Caki2 (cell line): ENCODE measurements at places on chromosomes 13 and 19.
A peak's percentile ranks its signal among the peaks of the same experiment; 100 is the strongest.

DNA sequence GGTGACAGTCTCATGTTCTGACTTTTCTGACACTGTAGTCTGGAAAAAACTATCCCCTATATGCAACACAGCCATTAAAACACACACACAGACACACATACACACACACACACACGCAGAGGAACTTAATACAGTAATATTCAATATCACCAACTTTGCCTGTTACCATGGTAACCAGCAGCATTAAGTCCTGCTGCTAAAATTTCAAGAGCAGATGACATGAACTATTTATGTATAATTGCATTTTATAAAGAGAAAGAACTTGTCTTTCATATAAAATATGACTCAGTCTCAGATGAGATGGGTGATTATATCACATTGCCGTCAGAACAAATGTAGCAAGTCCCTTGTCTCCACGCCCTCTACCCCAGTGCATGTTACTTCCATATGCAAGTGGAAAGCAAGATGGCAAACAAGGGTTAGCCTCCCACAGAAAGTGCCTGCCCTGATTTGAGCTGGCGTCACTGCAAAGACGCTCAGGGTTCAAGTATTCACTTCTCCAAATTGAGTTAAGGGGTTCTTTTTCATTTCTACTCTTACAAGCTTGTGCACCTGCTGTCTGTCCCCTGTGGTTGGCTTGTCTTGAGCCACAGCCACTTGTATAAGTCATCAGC, 576.8 kb downstream of the UQCRFS1 start:
- DNase-seq = no peak

DNA sequence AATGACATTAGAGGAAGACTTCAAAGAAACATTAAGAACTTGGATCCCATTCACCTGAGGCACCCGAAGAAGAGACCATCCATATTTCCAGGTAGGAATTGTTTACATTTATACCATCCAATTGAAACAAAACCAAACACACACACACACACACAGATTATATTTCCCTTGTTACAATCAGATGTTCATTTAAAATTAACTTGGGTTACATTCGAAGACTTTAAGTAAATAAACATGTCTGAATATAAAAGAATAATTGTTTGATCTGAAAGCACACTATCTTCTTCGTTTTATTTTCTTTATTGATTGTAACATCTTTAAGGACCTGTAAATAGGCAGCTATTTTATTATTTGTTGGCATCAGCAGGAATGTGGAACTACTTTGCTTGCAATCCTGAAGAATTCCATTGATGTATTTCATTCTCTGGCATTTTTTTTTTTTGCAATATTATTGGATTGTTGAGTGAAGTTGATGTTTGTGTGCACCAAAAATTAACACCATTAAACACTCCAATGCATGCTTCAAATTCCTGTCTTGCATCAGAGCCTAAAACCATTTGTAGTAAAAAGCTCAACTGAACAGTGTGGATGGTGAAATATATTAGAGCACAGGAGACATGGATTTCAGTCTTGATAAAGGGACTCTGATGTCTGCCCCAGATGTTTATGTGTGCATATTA, 85.3 kb upstream of the FRY start:
- peak; percentile 20 for DNase-seq

- no peak for DNase-seq
These were observed 35.6 kb upstream of the ZNF507 start for GRCh38 chr19:32309711-32310390.

- peak; percentile 46 for DNase-seq
These were observed 2.3 kb downstream of the SLC5A5 start for GRCh38 chr19:17873786-17874757.

GRCh38 chr13:100484702-100485101, 103.9 kb downstream of the GGACT start:
- no peak for DNase-seq

DNA sequence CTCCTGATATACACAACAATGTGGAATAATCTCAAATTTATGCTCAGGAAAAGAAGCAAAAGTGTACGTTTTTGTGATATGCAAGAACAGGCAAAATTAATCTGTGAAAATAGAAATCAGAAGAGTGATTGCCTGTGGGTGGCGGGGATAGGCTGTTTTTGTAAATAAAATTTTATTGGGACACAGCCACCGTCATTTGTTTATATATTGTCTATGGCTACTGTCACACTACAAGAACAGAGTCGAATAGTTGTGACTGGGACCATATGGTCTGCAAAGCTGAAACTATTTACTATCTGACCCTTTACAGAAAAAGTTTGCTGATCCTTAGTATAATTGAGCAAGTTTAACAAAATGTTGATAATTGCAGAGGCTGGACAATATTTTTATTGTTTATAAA, 269.5 kb upstream of the HTR2A start:
- DNase-seq = no peak

DNA sequence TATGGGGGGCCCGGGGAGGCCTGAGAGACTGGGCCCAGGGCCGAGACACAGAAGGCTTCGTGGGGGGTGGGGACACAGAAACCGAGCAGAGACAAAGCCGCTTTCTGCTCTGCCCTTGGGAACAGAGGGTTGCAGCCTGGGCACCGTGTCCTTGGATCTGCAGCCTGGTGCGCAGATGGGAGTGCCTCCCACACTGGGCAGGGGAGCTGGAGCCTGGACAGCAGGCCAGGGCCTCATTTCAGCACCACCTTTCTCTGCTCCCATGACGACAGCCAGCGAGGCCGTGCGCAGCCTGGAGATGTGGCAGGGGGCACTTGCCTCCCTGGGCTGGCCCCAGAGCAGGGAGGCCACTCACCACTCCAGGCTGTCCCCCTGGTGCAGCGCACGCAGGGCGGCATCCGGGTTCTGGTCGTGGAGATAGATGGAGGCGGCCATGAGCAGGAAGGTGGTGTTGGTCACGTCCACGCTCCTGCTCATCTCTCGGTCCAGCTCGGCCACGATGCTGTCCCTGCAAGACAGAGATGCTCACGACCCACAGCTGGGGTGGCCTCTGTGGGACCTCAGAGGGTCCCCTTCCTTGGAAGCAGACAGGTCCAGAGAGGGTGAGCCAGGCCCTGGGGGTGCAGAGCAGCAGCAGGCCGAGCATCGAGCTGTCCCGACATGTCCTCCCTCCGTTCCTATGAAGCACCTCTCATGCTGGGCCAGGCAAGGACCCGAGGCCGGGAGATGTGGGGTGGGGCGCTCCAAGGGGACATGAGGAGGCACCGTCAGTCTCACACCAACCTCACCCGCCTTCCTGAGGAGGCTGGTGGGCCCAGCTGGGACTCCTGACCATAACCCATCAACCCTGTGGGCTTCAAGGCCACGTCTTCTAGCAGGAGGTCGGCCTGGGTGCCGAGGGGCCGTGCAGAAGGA, 10.9 kb upstream of the CERS1 start:
- DNase-seq = no peak

DNA sequence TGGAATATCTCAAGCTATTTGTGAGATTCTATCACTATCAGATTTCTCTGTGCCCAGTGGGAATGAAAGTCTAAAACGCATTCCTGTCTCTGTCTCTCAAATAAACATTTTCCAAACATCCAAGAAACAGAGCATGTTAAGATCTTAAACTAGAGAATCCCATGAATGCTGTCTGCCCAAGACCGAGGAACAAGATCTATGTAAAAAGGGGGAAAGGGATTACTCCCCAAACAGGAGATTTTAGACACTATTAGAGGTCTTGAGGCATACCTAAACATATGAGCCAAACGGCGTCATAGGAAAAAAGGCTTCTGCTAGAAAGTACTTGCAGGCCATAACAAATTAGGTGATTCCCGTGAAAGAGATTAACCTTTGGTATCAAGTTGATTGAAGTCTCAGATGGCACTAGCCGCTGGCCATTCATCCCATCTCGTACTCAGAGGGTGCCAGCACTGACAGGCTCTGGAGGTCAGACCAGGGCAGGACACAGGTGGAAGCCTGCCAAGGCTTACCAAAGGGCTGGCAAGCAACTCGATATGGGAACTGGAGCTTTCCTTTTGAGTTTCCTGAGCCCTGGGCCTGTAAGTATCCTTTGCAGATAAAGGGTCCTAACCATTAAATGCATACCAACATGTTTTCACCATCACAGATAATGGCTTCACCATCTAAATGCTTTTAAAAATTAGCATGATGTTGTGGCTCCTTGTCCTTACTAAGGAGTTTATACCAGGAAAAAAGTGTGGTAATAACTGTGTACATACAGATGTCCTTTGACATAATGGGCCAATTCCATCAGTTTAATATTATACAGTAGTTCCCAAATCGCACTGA, 225.2 kb downstream of the FOXO1 start:
- DNase-seq = peak; percentile 21

GRCh38 chr13:39501702-39502324, 101.2 kb downstream of the LHFPL6 start:
- DNase-seq = no peak

GRCh38 chr19:739998-740715, 10.8 kb upstream of the MISP start:
- no peak for DNase-seq

DNA sequence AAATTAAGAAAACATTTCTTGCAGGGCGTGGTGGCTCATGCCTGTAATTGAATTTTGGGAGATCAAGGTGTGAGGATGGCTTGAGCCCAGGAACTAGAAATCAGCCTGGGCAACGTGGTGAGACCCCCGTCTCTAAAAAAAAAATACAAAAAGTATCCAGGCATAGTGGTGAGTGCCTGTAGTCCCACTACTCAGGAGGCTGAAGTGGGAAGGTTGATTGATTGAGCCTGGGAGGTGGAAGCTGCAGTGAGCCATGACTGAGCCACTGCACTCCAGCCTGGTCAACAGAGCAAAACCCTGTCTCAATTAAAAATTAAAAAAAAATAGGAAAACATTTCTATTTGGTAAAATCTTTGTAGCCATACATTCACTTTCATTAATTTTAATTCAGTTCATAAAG, 526.5 kb downstream of the PCDH9 start:
- no peak for DNase-seq

DNA sequence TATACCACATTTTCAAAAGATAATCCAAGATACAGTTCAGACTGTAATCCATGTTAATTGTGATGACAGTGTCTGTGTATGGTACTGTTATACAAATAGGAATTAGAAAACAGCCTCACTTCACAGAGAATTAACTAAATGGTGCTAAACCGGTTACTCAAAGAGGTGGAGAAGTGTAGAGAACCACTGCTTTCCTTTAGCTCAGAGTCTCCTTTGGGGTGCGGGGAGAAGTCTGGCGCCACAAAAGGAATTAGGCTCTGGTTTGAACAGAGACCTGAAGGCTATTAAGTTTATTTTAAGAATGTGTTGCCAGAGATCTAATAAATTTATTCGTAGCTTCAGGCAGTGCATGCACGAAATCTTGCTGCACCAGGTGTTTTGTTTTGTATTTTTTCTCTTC, 65.8 kb downstream of the FREM2 start:
- no peak for DNase-seq

- DNase-seq = no peak
These were observed 98.0 kb downstream of the PRR20E start for GRCh38 chr13:57264965-57265364.

DNA sequence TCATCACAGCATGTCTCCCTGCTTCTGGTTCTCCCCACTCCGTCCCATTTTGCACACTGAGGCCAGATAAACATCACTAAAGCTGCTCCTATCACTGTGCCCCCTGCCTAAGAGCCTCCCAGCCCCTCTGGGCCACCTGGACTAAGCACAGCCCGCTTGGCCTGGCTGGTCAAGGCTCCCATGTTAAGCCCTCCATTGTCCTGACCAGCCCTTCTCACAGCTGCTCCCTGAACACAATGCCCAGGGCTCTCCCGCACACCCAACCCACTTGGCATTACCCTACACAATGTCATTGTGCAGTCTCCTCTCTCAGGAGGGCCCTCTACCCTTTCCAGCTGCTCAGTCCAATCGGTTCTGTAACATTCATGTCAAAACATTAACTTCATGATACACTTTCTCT, 133.4 kb downstream of the NUFIP1 start:
- no peak for DNase-seq

DNA sequence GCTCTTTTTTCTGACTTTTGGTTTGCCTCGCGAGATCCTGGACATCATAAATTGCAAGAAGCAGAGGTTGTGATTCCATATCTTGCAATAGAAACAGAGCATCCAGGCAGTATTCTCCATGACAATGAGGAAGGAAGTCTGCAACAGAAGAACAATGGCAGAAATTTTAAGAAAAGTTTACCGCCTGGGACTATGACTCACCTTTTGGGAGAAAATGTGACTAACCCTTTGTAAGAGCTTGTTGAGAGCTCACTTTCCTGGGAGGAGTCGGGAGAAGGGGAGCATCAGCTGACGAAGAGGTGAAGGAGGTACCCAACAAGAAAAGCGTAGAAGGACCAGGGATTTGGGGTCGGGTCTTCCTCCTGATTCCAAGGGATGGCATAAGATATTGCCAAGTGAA, 34.3 kb upstream of the TNFSF11 start:
- no peak for DNase-seq

- no peak for DNase-seq
These were observed 17.4 kb downstream of the RB1 start for GRCh38 chr13:48320891-48321510.

- DNase-seq = no peak
These were observed 64.6 kb downstream of the CCNE1 start for GRCh38 chr19:29876414-29876813.

- DNase-seq = peak; percentile 66
These were observed 598 bp upstream of the LPAR2 start for GRCh38 chr19:19628501-19629134.

DNA sequence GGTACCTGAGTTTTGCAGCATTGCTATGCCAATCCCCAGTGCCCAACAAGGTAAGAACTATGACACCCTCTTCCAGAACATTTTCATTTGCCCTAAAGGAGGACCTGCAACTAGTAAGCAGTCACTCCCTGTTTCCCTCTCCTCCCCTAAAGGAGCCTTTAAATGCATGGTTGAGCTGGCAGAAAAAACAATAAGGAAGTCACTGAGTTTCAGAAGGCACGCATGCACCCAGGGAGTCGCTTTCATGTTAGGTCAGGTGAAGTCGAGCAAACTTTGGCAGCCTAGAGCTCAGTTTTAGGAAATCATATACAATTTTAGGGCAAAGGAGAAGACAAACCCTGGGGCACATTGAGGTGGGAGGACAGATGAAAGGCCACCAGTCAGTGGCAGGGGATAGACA, 11.8 kb downstream of the NLRP11 start:
- DNase-seq = no peak

DNA sequence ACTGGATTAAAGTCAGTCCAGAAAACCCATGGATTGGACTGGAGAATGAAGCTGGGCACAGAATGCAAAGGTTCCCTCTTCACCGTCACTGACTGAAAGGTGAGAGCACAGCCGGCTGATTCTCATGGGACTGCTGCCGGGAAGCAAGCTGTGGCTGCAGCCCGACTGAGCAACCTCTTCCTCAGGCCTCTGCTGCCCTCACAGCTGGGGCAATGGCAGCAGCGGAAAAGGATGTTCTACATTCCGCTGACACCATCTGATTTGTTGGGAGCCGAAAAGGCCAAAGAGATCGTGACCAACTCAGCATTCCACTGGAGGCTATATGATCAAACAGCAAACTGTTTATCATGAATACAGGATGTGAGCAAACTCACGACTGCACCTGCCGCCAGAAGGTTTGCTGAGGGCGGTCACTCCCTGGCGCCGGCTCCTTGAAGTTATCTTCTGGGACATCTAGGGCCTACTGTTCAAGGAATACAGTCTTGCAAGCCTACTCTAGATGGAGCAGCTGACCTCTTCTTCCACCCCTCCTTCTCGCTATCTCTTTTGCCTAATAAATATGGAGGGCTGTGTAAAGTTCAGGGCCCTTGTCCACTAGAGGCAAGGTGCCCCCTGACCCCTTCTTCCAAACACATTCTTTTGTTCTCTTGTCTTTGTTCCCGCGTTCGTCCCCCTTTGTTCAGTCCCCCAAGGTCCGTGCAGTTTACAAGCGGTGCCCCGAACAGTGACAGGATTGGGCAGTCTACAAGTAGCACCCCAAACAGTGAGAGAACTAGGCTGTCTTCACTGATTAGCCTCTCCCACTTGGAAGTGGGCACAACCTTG, 19.6 kb upstream of the SIGLEC6 start:
- DNase-seq = no peak

- no peak for DNase-seq
These were observed 342.6 kb downstream of the MZT1 start for GRCh38 chr13:72384879-72385278.
